ENCODE measurements at places on chromosomes 16 and 17. TPM values are rescaled to one million over a fixed set of nuclear protein-coding genes. Genes with fewer than 3 reads are reported as not detected.

The ACE gene
- 3.5 TPM for total RNA-seq

The NXN gene
- total RNA-seq = 27.1 TPM

The MYH4 gene
- total RNA-seq = not detected

The KRT39 gene
- not detected for total RNA-seq

The HSD3B7 gene
- total RNA-seq = 28.9 TPM

The SLC13A5 gene
- not detected for total RNA-seq

The ZFP3 gene
- 0.92 TPM for total RNA-seq

The KRTAP9-2 gene
- total RNA-seq = not detected

The CLEC19A gene
- not detected for total RNA-seq

The TNP2 gene
- not detected for total RNA-seq

The CTRL gene
- 0.30 TPM for total RNA-seq

The SOST gene
- total RNA-seq = 8.8 TPM

The PPP1R27 gene
- total RNA-seq = not detected

The CACNG3 gene
- total RNA-seq = not detected

The CHD9NB gene
- 2.7 TPM for total RNA-seq

The LRRC59 gene
- 158 TPM for total RNA-seq

The TPSG1 gene
- total RNA-seq = not detected

The NHERF2 gene
- 76.2 TPM for total RNA-seq

The TBC1D26 gene
- total RNA-seq = 0.39 TPM

The ELMO3 gene
- total RNA-seq = 0.76 TPM

The APOBR gene
- not detected for total RNA-seq

The RSKR gene
- 8.4 TPM for total RNA-seq

The PRPSAP2 gene
- total RNA-seq = 27.1 TPM

The CACNG4 gene
- total RNA-seq = not detected

The TMIGD1 gene
- total RNA-seq = not detected

The TNFSF13 gene
- 1.4 TPM for total RNA-seq

The SLC52A1 gene
- total RNA-seq = 0.13 TPM

The LONP2 gene
- total RNA-seq = 77.1 TPM

The ZBTB4 gene
- 39.2 TPM for total RNA-seq

The ENPP7 gene
- total RNA-seq = not detected

The OR4D1 gene
- total RNA-seq = not detected

The LRRC37A gene
- 1.6 TPM for total RNA-seq

The C16orf96 gene
- not detected for total RNA-seq

The PLA2G10 gene
- not detected for total RNA-seq

Data from smooth muscle cell of the pulmonary artery (primary cell).